Renal pelvis (tissue), 12 donors: ENCODE measurements at places on chromosomes 16 and 17.

DNA sequence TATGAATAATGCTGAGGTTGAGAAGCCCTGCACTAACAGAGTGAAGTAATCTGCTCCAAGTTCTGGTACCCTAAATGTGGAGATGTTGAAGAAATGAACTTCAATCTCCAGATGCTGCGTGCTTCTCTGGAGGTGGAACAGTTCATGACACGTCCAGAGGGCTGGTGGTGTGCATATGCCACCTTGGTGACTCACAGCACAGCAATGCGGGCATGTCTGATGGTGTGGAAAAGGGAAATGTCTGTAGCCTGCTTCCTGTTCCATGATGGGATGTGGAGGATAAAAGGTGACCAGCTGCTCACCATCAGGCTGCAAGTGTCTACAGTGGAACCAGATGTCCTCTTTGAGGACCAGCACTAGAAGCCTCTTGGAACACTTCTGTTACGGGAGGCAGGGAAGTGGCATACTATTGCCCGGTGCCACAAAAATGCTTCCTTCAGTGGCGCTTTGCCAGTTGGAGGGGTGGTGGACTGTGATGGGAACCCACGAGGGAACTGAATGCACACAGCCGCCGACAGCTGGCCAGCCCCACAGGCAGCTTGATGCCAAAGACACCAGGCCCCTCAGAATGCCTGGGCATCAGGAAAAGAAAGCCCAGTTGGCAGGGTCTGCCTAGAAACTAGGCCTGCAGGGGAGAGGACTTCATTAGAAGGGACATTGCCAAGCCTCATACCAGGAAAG is 19.9 kb downstream of the SNX11 start:
- DNase-seq, result no peak

DNA sequence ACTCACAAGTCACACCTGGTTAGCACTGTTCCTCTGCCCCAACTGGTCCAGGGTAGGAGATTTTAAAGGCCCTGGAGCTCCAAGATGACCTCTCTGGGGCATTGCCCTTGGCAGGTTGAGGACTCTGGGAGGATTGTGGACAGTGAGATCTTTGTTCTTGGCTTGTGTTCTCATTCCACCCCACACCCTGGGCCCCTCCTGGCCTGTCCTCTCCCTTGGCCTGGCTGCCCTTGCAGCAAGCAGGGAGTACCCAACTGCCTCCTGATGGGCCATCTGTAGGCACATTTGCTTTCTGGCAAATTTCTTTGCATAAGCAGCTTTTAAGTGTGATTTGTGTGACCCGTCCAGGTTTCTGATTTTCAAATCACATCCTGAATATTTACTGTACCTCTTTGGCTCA is 239.6 kb downstream of the UTP18 start:
- DNase-seq, result no peak

- DNase-seq, result no peak
Observed at GRCh38 chr16:77637940-77638339, 84.4 kb upstream of the NUDT7 start.

GRCh38 chr17:55427587-55427882 is 5.9 kb upstream of the MMD start:
- DNase-seq, result no peak

DNA sequence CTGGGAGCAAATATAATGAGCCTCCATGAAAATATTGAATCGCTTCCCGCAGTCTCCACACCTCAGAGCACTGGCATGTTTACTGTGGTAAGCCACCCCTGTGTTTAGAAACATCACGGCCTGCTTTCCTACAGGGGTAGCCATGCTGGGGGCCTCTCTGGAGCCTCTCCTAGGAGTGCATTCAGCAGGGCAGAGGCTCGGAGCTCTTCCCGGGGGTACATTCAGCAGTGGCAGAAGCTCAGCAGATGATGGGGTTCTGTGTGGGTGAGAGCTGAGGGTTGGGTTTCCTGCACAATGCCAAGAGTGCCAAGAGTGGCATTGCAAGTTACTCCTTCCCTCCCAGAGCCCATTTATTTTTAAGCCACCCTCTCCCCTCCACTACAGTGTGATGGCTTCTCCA is 386.6 kb downstream of the SEC14L1 start:
- no peak for DNase-seq

- DNase-seq, result no peak
Observed at GRCh38 chr17:8818047-8818446, 18.9 kb upstream of the MFSD6L start.

GRCh38 chr17:27326051-27326450 is 32.1 kb downstream of the WSB1 start:
- no peak for DNase-seq

- no peak for DNase-seq
Observed at GRCh38 chr17:1473170-1473569, 17.1 kb upstream of the CRK start.

- DNase-seq, result no peak
Observed at GRCh38 chr17:69423450-69423849, 9.0 kb downstream of the MAP2K6 start.

GRCh38 chr16:52114379-52114778 is 432.6 kb downstream of the TOX3 start:
- DNase-seq, result peak; percentile 4

- no peak for DNase-seq
Observed at GRCh38 chr17:77829843-77830799, 128.4 kb upstream of the TNRC6C start.

- DNase-seq, result no peak
Observed at GRCh38 chr16:77856438-77857160, 68.2 kb downstream of the VAT1L start.

DNA sequence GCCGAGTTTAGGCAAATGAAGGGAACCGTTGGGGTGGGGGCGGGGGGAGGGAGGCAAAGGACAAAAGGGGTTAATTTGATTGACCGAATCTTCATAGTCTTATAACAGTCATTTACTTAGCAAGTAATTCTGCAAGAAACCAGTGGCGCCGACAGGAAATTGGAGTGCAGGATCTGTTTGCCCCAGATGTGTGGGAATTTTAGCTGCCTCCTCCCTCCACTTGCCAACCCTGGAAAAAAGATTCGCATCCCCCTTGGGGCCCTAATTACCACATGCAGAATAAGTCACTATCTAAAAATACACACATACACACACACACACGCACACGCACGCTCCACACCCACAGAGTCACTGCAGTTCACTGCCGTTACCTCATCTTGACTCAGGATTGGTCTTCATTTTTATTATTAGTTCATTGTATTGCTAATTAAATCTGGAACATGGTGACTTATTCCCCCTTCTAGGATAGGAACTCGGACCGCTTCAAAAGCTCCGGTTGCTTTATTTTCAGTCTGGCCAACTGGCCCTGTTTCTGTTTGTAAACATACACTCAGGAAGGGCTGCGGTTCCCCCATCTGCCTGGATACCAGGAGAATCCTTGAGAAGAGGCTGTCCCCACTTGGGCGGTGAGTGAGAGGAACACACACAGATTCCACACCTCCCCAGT is 241.6 kb upstream of the SALL1 start:
- no peak for DNase-seq

GRCh38 chr16:56329887-56330286 is 95.5 kb downstream of the AMFR start:
- DNase-seq, result no peak

DNA sequence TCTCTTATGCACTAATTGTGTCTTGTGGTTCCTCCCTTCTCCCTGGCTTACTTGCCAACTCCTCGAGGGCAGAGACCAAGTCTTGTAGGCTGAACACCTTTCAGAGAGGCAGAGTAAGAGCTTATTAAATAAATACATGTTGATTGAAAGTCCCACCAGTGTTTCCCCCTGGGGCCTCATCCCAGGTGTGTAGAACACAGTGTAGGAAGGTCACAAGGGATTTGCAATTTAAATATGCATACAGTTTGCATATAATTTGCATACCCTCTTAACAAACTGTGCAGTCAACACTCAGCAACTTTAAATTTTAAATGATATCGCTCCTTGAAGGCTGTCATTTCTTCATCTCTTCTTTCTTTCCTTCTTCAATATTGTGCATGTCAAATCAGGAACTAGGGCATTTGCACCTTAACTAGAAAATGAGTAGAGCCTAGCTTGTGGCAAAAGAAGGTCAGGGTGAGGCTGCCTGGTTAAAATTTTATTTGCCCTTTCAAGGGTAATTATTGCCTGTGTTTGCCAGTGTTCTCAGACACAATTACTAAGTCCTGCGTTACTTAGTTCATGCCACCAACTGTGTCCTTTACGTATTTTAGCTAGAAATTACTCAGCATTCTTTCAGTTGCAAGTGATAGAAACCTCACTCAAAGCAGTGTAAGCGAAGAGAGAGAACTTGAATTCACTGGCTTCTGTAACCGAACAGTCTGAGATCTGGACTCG is 465.7 kb downstream of the HAPSTR1 start:
- no peak for DNase-seq

DNA sequence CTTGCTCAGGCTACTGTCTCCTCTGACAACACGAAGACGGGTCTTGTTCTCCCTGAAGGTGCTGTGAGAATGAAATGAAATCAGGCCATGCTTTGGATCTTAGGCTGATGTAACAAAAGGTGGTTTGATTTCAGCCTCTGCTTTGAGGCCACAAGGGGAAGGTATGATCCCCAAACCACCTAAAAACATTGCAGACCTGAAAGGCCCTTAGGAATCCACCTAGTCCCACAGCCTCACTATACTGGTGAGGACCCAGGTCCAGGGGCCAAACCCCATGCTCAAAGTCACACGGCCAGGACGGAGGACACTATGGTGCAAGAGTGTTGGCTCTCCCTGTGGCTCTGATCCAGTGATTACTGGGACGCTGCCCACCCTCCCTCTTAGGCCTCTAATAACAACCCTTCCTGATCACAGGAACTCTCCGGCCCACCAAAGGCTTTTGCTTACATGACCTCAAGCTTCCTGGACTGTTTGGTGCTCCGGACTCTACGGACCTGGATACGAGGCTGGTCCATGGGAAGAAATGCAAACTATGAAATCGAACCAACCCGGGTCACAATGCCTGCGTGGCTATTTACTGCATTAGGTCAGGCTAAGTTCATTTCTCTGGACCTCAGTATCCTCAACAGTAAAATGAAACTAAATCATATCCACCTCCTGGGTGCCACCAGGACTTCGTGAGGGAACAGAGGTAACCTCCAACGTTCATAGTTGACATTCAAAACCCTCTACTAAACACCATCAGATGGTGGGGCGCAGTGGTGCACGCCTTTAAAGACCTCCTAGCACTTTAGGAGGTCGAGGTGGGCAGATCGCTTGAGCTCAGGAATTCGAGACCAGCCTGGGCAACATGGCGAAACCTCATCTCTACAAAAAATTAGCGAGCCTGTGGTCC is 1.5 kb downstream of the TRIM25 start:
- DNase-seq, result no peak

- no peak for DNase-seq
Observed at GRCh38 chr16:27175888-27176287, 27.4 kb upstream of the KDM8 start.

DNA sequence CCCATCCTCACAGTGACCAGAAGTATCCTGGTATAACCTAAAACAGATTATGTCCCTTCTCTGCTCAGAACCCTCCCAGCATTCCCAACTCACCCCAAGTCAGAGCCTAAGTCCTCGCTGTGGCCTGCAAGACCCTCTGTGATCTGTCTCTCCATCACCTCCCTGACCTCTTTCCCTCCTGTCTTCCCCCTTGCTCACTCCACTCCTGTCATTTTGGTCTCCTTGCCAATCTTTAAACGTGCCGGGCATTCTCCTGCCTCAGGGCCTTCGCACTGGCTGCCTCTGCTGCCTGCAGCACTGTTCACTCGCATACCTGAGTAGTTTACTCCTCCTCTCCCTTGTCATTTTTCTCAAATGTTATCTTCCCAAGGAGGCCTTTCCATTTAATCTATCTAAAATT is 97.7 kb downstream of the GSG1L start:
- no peak for DNase-seq

DNA sequence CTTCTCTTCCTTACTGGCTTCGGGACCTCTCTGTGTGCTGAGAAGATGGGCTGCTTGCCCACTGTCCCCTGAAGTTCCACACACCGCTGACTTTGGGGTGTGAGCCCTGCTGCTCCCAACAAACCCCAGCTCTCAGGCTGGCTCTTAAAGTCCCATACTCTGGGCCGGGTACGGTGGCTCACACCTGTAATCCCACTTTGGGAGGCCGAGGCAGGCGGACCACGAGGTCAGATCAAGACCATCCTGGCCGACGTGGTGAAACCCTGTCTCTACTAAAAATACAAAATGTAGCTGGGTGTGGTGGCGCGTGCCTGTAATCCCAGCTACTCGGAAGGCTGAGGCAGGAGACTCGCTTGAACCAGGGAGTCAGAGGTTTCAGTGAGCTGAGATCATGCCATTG is 17.2 kb downstream of the CD7 start:
- DNase-seq, result no peak

GRCh38 chr17:50152736-50153135 is 2.3 kb upstream of the PPP1R9B start:
- no peak for DNase-seq

DNA sequence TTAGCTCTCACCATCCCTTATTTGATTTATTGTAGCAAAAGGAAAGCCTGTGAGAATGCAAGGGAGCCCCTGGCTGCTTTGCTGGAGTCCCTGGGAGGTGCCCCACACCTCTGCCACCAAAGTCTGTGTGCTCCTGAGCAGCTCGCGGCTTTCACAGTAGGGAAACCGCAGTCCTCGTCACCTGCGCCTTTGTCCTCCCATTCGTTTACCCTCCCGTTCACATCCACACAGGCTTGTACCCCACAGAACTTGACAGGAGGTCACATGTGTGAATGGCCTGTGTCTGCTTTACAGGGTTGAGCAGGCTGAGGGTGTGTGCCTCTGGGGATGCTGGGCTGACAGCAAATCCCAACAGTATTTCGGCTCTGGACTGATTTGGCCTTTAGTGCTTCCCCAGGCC is 152.5 kb downstream of the LGALS9B start:
- DNase-seq, result no peak

DNA sequence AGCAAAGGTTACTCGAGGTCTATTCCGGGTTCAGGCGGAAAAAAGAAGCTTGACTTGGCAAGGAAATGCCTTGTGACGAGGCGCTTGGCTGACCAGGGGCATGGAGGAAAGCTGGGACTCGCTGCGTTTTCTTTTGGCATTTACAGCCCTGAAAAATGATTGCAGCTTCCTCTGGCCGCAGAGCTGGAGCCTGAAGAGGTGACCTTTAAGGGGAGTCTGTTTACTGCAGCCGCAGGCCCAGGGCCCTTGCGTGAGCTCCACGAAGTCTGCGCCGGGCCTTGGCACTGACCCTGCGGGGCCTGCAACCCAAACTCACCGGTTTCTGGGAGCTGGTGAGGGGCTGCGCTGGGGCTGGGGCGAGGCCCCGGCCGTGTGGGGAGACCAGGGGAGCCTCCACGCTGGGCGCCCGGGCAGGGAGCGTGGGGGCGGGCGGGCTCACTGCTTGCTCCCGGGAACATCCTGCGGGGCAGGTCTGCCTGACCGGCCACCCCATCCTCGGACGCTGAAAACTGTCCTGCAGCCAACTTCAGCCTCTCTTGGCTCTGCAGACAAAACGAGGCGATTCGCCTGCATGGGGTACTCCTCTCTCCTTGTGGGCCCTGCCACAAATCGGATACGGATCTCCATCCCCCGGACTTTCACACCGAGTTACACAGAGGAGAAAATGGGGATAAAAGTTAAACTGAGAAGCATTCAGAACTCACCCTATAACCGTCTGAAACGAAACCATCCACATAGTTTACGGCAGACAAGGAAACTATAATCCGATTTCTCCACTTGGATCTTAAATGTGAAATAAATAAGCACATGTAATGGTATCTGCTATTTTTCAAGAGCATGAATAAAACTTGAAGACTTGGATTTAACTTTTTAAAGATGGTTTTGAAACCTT is 206.3 kb upstream of the FOXF1 start:
- DNase-seq, result no peak
